ENCODE measurements at places on chromosomes 2 and 18. TPM values are rescaled to one million over a fixed set of nuclear protein-coding genes. Genes with fewer than 3 reads are reported as not detected.
A peak's percentile ranks its signal among the peaks of the same experiment; 100 is the strongest.

- DNase-seq: peak; percentile 76
- no peak overlapping the region for H3K27ac ChIP-seq
- no peaks in the 10 kb centered on the region for H3K36me3 ChIP-seq
Observed at GRCh38 chr2:29309090-29310029, 194.1 kb downstream of the CLIP4 start.

CPLX4 gene
- not detected for total RNA-seq

DNA sequence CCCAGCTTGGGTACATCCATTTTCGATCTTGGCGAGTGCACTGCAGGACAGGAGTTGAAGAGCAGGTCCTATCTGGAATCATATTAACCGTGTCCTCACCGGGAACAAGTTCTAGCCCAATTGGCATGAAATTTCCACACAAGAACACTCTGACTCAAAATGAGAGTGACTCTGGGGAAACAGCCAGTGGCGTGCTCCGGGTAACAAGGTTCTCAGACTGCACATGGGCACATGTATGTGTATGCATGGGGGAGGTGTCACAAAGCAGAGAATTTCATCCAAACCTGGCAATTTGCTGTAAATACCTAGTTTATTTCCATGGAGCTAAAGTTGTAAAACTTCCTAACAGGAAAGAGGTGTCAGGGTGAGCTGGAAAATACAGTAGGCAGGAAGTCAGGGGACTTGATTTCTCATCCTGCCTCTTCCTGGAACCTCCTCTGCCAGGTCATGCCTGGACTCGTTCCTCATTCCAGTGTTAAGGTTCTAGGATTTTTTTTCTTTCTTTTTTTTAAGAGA lies 1.7 kb downstream of the TUBB6 start:
- DNase-seq: no peak
- peaks cover 2% of the 10 kb centered on the region for H3K36me3 ChIP-seq
- no peak overlapping the region for H3K4me3 ChIP-seq
- peaks cover 10% of the 10 kb centered on the region for H3K4me1 ChIP-seq
- H3K27ac ChIP-seq: no peak overlapping the region
- H3K27me3 ChIP-seq: peaks cover 43% of the 10 kb centered on the region

ANXA4 gene
- total RNA-seq: 21.4 TPM

DNA sequence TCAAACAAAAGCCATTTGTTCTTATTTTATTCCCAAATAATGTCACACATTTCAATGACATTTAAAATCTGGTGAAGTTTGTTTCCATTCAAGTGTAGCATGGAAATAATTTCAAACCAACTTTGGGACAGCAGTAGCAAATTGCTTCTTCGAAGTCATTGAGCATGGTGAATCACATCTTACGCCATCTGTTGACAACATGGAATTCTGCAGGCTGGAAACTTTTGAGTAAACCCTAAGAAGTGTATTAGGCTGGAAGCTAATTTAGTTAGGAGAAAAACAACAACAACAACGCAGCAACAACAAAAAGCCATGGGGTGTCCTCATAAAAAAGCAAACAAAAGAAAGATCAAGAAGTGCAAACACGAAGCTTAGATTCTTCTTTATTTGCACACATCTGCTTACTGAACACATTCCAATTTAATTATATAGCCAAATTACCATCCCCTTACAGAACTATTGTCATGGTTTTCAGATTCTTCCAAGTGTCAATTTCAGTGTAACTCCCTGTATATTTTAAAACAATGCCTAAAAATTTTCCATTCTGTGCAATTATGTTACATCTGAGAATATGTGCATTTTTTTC lies 659.0 kb upstream of the CDH7 start:
- H3K27me3 ChIP-seq: no peaks in the 10 kb centered on the region
- no peak overlapping the region for H3K27ac ChIP-seq
- no peak overlapping the region for H3K4me3 ChIP-seq

KLHL41 gene
- not detected for total RNA-seq

AGXT gene
- total RNA-seq: not detected

PTMA gene
- total RNA-seq: 2,162 TPM
